ENCODE measurements at places on chromosomes 11 and 22.

DNA sequence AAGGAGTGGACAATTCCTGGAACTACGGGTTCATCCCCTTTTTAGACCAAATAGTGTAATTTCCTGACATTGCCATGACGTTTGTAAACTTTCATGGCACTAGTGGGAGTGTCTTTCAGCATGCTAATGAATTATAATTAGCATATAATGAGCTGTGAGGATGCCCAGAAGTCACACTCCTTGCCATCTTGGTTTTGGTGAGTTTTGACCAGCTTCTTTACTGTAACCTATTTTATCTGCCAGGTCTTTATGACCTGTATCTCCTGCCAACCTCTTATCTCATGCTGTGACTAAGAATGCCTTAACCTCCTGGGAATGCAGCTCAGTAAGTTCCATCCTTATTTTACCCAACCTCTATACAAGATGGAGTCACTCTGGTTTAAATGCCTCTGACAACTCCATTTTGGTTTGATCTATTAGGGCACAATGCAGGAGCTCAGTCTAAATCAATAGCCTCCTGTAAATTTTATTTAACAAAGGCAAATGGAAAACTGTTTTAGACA is 20.7 kb downstream of the OR10A6 start:
- DNase-seq: no peak

- DNase-seq: no peak
Observed at GRCh38 chr11:78292109-78292803, 103.5 kb downstream of the USP35 start.

- no peak for DNase-seq
Observed at GRCh38 chr11:75779960-75780359, 11.4 kb downstream of the DGAT2 start.

GRCh38 chr22:34783436-34783835 is 282.5 kb upstream of the ISX start:
- DNase-seq: no peak

GRCh38 chr11:117843666-117844484 is 19.3 kb upstream of the FXYD2 start:
- DNase-seq: peak; percentile 15

DNA sequence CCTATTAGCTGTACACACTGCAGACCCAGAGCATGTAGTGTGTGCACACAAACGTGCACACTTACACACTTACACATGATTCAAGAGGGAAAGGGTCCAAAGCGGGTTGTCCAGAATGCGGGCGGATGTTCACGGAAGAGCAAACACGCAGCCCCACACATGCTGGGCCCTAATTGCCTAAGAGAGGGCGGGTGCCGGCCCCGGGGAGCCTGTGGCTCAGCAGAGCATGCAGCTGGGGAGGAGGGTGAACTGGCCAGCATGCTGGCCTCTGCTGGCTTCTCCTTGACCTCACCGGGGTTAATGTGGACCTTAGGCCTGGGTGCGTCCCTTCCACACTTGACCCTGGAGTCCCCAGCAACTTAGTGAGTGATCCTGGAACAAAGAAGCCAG is 816.3 kb downstream of the BRD1 start:
- DNase-seq: no peak

- DNase-seq: no peak
Observed at GRCh38 chr11:87063982-87064381, 26.2 kb downstream of the TMEM135 start.

DNA sequence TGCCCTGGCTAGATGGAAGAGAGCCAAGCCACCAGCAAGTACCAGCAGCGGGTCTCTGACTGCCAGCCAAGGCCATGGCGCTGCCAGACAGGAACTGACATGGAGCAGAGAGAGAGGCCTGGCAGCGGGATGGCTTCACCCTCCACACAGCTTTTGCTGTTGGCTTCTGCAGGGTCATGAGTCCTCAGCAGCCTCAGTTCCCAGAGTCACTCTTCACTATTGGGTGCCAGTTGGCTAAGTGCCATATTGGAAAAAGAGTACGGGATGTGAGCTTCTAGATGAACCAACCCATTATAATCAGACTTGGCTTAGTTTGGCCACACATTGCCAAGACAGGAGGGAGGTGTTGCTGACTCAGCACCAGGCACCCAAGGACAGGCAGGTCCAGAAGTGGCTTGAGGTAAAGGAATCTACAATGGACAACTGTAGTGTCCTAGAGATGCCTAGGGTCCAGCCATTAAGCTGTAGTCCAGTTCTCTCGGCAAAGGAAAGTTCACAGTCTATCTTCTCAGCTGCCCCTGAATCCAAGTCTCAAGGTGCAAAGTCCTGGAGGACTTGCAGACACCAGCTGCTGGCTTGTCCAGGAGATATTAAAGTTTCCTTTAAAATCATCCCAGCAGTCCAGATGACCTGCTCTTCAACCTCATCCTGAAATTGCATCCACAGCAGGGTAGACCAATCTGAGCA is 40.7 kb upstream of the POU2AF1 start:
- no peak for DNase-seq

- DNase-seq: no peak
Observed at GRCh38 chr11:29616611-29617010, 400.2 kb downstream of the KCNA4 start.

- DNase-seq: no peak
Observed at GRCh38 chr11:28820296-28820989, 712.3 kb downstream of the METTL15 start.

GRCh38 chr11:20161230-20161918 is 1.1 kb upstream of the DBX1 start:
- no peak for DNase-seq

GRCh38 chr22:24236656-24237055 is 8.2 kb downstream of the GGT5 start:
- DNase-seq: no peak

DNA sequence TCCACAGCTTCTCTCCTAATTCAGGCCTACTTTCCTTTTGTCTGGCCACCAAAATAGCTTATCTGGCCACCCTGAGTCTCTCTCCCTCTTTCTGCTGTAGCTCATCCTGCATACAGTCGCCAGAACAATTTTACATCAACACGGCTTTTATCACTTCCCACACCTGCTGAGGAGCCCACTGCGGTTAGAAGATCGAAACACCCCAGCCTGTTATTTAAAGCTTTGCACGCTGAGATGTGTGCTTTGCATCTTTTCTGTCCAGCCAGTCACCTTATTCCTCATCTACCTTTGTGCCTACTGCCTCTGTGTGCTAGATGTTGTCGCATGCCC is 96.0 kb downstream of the COMMD9 start:
- DNase-seq: no peak

Measured in GM12864 (cell line).